ENCODE measurements at places on chromosomes 16 and 17.
A peak's percentile ranks its signal among the peaks of the same experiment; 100 is the strongest.

DNA sequence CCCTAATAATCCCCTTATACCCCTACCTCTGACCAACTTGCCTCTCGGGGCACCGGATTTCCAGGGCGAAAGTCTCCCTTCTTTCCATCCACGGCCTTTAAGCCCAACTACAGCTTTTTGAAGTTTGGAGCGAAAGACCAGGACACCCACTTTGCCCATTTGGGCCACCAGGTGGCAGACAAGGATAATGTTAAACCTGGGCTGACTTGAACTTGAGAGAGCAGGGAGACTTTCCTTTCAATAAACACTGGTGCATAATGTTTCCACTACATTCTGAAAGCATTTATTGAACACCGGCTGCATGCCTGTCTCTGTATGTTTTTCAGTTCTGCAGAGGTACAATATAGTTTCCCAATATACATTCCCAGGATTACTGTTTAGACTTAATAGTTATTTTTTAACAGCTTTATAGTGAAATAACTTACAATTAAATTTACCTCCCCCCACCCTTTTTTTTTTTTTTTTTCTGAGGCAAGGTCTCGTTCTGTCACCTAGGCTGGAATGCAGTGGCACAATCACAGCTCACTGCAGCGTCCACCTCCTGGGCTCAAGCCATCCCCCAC, 6.9 kb upstream of the CES3 start:
- peak; percentile 76 for DNase-seq

DNA sequence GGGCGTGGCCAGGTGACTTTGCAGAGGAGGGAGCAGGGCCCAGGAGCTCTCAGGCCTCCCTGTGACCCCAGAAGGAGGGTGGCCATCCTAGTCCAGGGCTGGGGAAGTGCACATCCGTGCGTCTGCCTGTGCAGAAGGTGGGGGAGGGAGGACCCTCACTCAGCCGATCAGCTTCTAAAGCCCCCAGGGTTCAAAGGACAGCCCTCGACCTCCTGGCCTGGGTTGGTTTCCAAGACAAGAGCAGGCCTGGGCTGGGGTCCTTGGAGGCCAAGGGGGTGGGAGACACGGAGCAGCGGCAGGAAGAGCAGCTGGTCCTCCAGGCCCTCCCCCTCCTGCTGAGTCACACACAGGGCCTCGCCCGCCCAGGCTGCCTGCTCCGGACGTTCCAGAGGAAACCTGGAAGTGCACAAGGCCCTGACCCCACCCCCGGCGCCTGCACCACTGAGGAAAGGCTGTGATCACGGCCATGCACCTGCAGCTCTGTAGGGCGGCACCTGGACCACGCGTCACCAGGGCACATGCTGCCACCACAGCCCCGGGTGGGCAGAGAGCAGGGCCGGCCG, 67.1 kb upstream of the ZNF469 start:
- no peak for DNase-seq

GRCh38 chr16:49442805-49443204, 69.2 kb downstream of the C16orf78 start:
- no peak for DNase-seq

DNA sequence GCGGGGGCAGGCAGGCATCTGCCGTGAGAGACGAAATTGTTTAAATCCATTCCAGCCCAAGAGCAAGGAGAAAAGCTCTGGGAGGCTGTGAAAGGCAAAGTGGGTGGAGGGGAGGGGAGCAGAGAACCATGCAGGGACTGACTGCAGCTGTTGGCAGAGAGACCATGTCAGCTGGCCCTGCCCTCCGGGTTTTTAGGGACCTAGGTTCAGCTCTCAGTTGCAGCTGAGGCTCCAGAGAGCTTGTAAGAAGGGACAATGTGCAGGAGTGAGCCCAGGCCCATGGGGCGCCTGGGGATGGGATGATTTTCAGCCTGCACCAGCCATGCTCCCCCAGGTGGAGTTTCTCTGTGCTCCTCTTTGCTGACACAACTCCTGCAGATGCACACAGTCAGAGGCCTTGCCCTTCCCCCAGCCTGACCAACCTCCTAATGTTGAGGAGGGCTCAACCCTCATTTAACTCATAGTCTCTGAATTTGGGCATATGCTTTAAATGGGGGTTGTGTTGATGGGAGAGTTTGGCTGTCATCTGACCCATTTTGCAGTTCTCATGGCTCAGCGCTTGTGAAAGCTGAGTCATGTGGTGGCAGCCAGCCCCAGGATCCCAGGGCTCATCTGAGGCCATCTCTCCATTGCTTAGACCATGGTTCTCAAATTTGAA, 70.9 kb downstream of the PLXDC1 start:
- DNase-seq = no peak

GRCh38 chr17:1153795-1154546, 25.8 kb downstream of the ABR start:
- no peak for DNase-seq

DNA sequence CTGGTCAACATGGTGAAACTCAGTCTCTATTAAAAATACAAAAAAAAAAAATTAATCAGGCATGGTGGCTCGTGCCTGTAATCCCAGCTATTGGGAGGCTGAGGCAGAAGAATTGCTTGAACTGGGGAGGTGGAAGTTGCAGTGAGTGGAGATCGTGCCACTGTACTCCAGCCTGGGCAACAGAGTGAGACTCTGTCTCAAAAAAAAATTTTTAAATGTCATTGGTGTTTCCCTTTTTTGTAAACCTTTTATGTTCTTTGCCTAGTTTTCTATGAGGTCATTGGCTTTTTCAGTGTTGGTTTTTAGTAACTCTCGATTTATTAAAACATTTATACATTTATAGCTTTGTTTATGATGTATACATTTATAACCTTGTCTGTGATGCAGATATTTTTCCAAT, 18.2 kb downstream of the NLRC5 start:
- DNase-seq = no peak

DNA sequence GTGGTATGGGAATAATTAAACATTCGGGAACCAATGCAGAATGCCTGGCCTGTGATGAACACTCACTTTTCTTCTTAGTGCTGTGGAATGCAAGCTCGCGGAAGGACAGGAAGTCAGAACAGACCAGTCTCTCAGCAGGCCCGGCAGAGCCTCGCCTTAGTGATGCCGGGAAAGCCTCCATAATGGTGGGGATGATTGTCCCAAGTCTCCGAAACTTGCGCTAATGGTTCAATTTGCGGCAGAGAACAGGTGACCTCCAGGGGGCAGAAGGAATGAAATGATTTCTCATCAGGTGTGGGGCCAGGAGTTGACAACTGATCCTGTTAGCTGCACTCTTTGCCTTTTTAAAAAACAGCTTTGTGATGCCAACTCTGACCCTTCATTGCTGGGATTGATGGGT, 170.6 kb downstream of the GSG1L start:
- no peak for DNase-seq

DNA sequence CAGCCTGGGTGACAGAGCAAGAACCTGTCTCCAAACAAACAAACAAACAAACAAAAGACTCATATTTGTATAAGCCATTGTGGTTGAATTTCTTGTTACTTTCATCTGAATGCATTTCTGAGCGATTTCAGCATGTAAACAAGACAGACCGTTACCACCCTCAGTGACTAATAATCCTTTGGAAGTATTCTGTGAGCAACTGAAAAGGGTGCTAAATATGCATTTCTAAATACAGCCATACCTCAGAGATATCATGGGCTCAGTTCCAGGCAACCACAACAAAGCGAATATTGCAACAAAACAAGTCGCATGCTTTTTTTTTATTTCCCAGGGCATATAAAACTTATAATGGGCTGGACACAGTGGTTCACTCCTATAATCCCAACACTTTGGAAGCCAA, 109.0 kb downstream of the USP31 start:
- DNase-seq = no peak
